ENCODE measurements at places on chromosomes 7 and 10.

GRCh38 chr7:92934096-92934495 lies 97.7 kb upstream of the CDK6 start:
- no peak for DNase-seq

- no peak for DNase-seq
Measured at GRCh38 chr10:6273351-6273750, 70.6 kb downstream of the PFKFB3 start.

DNA sequence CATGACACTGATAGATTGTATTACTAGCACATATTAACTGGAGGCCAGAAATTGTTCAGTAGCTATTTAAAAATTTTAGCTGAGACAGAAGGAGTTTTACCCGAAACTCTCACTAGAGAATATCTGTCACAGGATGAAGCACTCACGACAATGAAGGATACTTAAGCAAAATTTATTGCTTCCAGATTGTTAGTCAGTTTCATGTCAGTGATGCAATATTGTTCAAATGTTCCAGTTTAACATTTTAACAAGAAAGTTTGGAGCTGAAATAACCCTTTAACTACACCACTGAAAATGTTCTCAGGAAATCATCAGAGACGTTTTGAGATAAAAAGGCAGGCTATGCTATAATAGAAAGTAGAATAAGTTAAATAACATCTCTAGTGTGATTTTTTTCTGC lies 15.0 kb upstream of the CADPS2 start:
- no peak for DNase-seq

GRCh38 chr7:17654940-17655339 lies 285.4 kb downstream of the SNX13 start:
- no peak for DNase-seq

GRCh38 chr7:92809760-92810573 lies 26.4 kb downstream of the CDK6 start:
- no peak for DNase-seq

GRCh38 chr10:89861584-89862301 lies 160.4 kb downstream of the KIF20B start:
- no peak for DNase-seq

- DNase-seq, result no peak
Measured at GRCh38 chr7:108596560-108596959, 26.9 kb downstream of the DNAJB9 start.

DNA sequence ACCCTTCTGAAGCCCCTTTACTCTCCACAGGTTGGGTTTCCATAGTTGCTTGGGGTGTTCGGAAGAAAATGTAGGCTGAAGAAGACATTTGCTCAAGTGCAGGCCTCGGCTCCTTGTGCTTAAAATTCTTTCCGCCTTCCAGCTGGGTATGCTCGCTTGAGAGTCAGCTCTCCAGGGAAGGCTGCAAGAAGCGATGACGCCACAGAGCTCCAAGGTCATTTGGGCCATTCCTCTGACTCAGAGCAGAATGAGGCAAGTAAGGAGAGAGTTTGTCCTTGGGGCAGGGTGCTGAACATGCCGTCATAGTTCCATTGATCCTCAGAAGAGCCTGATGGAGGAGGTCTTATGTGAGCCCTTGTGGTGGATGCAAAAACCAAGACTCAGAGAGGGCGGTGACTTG lies 27.4 kb upstream of the HSPA12A start:
- DNase-seq, result no peak

DNA sequence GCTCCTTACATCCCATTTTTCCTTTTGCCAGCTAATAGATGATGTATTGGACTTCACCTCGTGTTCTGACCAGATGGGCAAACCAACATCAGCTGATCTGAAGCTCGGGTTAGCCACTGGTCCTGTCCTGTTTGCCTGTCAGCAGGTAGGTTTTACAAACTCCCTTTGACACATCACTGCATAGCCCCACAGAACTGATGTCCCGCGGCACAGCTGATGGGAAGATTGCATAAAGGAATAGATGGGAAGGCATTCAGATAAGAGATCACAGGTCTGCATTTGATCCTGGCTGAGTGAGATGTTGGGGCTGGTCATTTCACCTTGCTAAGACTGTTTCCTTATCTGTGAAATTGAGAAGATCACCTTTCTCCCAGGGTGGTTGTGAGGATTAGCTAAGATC lies 37.9 kb downstream of the PDSS1 start:
- DNase-seq, result no peak

DNA sequence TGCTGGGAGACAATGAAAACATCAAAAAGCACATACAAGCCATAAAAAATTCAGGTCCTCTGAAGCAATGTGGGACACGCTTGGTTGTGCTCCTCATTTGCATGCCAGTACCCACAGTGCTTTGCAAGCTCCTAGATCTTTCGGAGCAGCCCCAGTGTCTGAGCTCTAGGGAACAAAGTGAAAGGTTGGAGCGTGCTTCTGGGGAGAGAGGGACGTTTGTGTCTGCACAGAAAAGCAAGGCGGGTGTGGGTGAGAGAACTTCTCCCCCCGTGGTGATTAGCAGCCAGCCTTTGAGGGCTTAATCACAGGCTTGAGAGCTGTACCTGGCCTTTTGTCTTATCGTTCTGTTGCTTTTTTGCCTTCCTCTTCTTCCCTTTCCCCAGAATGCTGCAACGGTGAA lies 76.7 kb upstream of the HABP2 start:
- no peak for DNase-seq

- no peak for DNase-seq
Measured at GRCh38 chr7:28804990-28805389, 153.1 kb downstream of the TRIL start.
